ENCODE measurements at places on chromosomes 1 and 21. TPM values are rescaled to one million over a fixed set of nuclear protein-coding genes. Genes with fewer than 3 reads are reported as not detected.
A peak's percentile ranks its signal among the peaks of the same experiment; 100 is the strongest.

The BARHL2 gene
- not detected for polyA plus RNA-seq

- H3K27me3 ChIP-seq: no peaks in the 10 kb centered on the region
- H3K4me1 ChIP-seq: peaks cover 36% of the 10 kb centered on the region
- H3K4me3 ChIP-seq: peak overlapping the region; percentile 53
- peak; percentile 83 for DNase-seq
Measured at GRCh38 chr1:18922319-18922726, 20.0 kb upstream of the ALDH4A1 start.

The FABP3 gene
- 3,423 TPM for polyA plus RNA-seq

DNA sequence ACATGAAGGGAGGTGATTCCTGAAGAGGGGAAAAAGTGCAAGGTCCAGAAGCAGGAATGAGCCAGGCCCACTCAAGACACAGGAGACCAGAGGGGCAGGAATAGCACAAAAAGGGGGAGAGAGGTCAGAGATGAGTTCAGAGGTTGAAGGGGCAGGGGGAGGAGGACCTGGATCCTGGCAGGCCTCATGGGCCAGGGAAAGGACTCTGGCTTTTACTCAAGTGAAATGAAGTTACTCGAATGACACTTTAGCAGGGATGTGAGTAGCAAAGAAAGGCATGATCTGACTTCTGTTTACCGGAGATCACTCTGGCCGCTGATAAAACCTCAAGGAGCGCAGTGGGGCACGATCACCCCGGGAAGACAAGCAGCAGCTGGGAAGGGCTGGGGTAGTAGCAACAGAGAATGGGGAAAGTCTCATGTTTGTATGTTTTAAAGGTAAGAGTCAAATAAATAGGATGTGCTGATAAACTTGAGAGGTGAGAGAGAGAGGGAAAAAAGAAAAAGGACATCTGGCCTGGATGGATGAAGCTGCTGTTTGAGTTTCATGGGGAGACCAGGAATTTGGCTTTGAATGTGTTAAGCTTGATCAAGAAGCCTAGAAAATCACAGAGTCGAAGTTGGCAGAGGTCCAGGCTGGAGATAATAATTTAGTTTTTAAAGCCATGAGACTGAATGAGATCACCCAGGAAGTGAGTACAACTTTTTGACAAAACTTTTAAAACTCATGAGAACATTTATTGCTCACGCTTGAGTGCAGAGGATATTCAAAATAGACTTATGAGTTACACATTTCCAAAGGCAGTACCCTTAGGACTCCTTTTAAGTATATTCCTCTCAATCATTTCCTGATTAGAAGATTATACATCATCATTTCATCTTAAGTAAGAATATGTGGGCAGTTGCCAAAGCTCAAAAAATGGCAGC is 156.0 kb downstream of the RERE start:
- DNase-seq: no peak
- peak overlapping the region; percentile 94 for H3K27ac ChIP-seq
- peaks cover 72% of the 10 kb centered on the region for H3K4me1 ChIP-seq
- peak overlapping the region; percentile 27 for H3K4me3 ChIP-seq
- H3K36me3 ChIP-seq: no peaks in the 10 kb centered on the region
- no peaks in the 10 kb centered on the region for H3K27me3 ChIP-seq

GRCh38 chr1:26158271-26158907 is 490 bp upstream of the FAM110D start:
- H3K27ac ChIP-seq: no peak overlapping the region
- H3K36me3 ChIP-seq: no peaks in the 10 kb centered on the region
- no peaks in the 10 kb centered on the region for H3K27me3 ChIP-seq
- peaks cover 9% of the 10 kb centered on the region for H3K4me1 ChIP-seq

The FALEC gene
- polyA plus RNA-seq: 1.2 TPM

DNA sequence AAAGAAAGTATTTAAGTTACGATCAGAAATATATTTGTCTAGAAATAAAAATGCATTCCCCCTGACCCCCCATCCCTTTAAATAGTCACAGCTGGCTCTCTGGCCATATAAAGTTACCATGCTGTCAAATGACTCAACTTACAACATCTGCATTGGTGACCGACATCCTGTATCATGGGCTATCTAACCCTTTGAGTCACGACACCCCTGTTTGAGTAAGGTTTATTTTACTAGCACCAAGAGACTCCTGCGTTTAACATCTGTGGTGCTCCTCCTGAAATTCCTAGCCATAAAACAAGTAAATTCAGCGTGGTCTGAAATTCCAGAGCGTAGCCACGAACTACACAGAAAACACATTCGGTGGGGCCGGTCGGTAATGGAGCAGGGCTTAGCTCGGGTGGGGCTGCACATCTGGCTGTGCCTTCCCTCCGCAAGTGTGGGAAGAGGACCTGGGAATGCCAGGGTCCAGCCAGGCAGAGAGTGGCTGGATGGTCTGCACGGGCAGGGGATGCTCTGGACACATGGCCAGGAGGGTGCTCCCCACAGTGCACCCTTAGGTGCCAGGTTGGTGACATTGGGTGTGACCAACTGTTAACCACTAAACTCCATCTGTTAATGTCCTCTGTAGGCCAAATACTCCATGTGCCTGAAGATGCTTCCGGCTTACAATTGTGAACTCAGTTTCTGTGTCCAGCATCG is 53.0 kb upstream of the CLDN14 start:
- H3K27ac ChIP-seq: no peak overlapping the region
- peaks cover 4% of the 10 kb centered on the region for H3K27me3 ChIP-seq
- no peak overlapping the region for H3K4me3 ChIP-seq

DNA sequence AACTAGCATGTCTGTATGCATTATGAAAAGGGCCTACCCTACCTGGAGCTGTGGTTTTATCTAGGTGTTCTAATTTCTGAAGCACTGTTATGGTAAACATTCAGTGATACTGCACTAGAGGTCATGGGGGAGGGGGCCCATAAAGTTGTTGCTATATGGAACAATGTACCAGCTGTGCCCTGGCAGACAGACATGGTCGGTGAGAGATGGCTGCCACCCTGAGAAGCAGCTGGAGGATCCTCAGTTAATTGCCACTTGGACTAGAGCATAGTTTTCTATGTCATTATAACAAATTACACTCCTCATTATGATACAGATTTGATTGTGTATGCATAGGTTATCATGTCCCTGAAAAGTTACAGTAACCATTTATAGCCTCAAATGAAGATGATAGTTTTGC is 45.4 kb downstream of the ILDR2 start:
- no peaks in the 10 kb centered on the region for H3K4me1 ChIP-seq
- no peaks in the 10 kb centered on the region for H3K36me3 ChIP-seq
- no peak overlapping the region for H3K4me3 ChIP-seq
- no peak for DNase-seq
- no peaks in the 10 kb centered on the region for H3K27me3 ChIP-seq
- no peak overlapping the region for H3K27ac ChIP-seq

DNA sequence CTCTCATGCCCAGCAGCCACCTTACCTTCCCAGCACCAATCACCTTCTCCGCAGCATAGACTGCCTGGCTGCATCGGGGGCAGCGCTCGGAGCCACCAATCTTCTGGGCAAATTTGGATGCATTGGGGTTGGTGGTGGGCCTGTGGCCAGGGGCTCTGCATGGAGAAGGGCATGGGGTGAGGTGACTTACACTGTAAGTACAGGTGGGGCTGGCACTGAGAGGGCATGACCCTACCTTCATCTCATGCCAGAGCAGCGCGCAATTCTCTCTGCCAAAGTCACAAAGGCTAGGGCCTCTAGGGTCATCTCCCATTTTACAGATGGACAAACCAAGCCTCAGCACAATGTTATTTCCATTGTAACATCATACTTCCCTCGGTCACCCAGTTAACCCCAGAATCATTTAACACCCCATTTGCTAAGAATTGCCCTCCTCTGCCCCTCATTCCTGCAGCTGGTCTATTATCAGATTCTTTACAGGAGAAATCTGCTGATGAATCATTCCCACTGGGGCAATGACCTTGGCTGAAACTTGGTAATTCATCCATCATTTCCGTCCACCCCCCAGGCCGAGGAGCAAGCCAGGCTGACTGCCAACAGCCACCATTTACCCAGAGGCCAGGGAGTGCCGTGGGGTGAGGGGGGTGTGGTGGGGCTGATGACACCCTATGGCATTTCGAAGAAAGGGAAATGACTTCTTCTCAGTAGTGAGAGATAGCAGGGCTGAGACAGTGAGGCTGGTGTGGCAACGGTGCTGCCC is 17.9 kb downstream of the CSRP1 start:
- H3K4me3 ChIP-seq: no peak overlapping the region
- H3K4me1 ChIP-seq: peaks cover 26% of the 10 kb centered on the region
- DNase-seq: peak; percentile 80
- peaks cover 22% of the 10 kb centered on the region for H3K36me3 ChIP-seq

The CNST gene
- 9.7 TPM for polyA plus RNA-seq

- H3K27ac ChIP-seq: no peak overlapping the region
- no peak overlapping the region for H3K4me3 ChIP-seq
- H3K27me3 ChIP-seq: no peaks in the 10 kb centered on the region
- H3K4me1 ChIP-seq: peaks cover 25% of the 10 kb centered on the region
- H3K36me3 ChIP-seq: no peaks in the 10 kb centered on the region
Measured at GRCh38 chr1:38139738-38140487, 93.3 kb upstream of the POU3F1 start.

GRCh38 chr1:235513495-235514366 is 9.5 kb upstream of the B3GALNT2 start:
- no peaks in the 10 kb centered on the region for H3K4me1 ChIP-seq
- no peaks in the 10 kb centered on the region for H3K36me3 ChIP-seq
- H3K4me3 ChIP-seq: no peak overlapping the region
- H3K27ac ChIP-seq: no peak overlapping the region
- DNase-seq: no peak
- H3K27me3 ChIP-seq: no peaks in the 10 kb centered on the region

The SPTA1 gene
- 0.07 TPM for polyA plus RNA-seq

DNA sequence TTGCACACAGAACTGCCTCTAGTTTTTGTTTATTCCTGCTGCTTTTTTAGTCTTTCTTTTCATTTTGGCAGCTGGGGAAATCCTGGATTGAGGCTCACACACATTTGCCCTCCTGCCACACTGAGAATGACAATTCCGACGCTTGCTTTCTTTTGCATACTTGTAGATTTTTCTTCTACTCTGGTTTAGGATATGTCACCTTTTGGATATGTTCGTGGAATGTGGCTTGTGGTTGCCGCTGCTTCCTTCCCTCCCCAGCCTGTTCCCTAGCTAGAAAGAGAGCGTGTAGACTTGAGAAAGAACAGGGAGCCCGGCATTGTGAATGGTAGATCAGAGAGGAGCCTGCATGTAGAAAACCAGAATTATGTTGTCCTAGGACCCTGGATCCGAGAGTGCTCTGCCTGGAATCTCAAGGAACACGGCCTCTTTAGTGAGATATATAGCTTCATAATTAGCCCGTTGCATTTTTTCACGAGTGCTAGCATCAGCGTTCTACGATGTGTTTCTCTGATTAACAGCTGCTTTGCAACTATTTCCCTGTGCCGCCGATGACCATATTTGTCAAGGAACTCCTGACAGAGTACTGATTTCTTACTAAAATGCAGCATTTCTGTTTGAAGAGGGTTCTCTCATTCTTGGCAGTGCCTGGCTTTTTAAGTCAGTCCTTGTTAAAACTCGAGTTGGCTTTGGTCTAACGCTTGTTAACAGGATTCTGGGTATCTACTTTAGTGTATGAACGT is 56.2 kb downstream of the PEX14 start:
- DNase-seq: no peak
- no peak overlapping the region for H3K4me3 ChIP-seq
- no peaks in the 10 kb centered on the region for H3K36me3 ChIP-seq
- H3K27me3 ChIP-seq: no peaks in the 10 kb centered on the region
- peaks cover 27% of the 10 kb centered on the region for H3K4me1 ChIP-seq

The HPCAL4 gene
- 0.29 TPM for polyA plus RNA-seq

The BTBD8 gene
- polyA plus RNA-seq: 0.53 TPM

DNA sequence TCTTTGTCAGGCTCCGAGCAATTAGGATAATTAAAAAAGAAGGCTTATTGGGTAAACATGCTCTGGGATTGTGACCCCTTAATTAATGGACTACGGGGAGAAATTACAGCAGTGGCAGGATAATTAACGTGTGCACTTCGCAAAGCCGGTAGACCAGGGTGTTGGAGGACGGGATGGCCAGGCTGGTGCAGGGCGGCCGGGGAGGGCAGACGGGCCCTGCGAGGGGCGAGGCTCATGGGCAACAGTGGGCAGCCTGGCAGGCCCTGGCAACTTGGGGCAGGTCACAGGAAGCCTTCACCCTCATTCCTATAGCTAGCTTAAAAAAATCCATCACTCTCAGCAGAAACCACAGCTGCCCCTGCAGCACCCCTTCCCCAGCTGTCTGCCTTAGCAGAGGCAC is 186.2 kb upstream of the ARHGEF16 start:
- no peak overlapping the region for H3K4me3 ChIP-seq
- DNase-seq: no peak
- no peaks in the 10 kb centered on the region for H3K4me1 ChIP-seq
- no peak overlapping the region for H3K27ac ChIP-seq
- H3K36me3 ChIP-seq: no peaks in the 10 kb centered on the region
- peaks cover 14% of the 10 kb centered on the region for H3K27me3 ChIP-seq

Measured in psoas muscle (tissue), 8 donors.